ENCODE measurements at places on chromosomes 12 and 14.

GRCh38 chr12:110790301-110790700 lies 47.6 kb upstream of the PPP1CC start:
- no peak for DNase-seq

- DNase-seq = no peak
Measured at GRCh38 chr14:40629144-40629543, 977.5 kb upstream of the LRFN5 start.

DNA sequence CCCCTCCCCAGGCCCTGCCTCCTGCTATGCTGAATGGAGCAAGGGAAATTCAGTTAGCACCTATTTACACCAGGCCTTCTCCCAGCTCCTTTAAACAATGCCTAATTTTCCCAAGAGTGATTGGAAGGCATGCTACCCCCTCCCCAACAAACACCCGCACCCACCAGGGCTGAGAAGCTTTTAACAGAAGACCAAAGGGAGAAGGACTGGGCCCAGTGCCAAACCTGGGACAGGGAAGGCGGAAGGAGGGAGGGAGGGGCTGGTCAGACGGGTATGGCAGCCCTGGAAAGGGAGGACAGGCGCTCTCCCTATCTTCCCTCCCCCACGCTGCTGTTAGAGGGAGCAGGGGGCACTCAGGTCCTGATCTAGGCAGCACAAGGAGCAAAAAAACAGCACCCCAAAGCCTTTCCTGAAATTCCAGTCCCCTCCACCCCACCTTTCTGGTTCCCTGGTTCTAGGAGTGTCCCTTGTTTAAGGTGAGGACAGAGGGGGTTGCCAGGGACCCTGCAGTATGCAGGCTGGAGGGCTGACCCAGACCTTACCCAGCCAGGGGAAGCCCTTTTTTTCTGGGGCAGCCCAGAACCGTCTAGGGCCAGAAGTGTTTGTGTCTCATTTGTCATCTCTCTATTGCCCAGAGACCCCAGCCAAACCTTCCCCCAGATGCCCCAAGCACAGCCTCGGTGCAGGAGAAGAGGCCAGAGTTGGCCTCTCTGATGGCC lies 2.4 kb upstream of the KRT8 start:
- peak; percentile 24 for DNase-seq

- DNase-seq = peak; percentile 31
Measured at GRCh38 chr14:99378782-99379214, 101.9 kb downstream of the SETD3 start.

DNA sequence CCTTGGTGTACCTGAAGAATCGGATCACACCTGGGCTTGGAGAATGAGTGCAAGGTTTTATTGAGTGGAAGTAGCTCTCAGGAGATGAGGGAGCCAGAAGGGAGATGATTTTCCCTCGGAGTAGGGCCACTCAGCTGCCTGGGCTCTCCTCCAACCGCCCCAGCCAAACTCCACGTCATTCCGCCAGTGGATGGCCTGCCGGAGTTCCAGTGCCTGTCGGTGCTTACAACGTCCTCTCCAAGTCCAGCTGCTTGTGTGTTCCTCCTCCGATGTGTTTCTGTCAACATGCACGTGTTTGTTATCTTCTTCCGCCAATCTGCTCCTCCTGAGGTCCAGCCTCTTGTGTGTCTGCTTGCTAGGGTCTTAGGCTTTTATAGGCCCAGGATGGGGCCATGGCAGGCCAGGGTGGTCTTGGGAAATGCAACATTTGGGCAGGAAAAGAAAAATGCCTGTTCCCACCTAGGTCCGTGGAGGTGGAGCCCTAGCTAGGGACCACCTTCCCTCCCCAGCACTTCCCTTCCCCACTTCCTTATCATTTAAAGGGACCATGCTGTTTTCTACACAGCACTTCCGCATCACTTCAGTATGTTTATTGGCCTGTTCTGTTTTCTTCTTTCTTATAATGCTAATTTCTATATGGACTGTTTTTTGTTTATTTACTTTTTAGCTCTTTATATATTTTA lies 343.2 kb downstream of the PDZRN4 start:
- no peak for DNase-seq

- DNase-seq = no peak
Measured at GRCh38 chr12:18923721-18924120, 185.8 kb downstream of the CAPZA3 start.

DNA sequence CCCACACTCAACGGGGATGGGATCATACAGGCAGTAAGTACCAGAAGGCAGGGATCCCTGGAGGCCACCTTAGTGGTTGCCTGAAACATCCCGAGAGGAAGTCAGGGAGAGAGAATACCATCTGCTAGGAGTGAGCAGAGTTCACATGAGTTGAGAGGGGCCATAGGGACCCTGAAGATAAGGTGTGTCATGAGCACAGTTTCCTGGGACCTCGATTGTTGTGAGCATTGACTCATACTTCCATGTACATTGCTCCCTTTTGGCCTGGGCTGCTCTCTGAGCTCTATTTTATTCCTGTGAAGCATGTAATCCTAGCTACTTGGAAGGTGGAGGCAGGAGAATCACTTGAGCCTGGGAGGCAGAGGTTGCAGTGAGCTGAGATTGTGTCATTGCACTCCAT lies 120.5 kb downstream of the TBC1D30 start:
- DNase-seq = no peak

DNA sequence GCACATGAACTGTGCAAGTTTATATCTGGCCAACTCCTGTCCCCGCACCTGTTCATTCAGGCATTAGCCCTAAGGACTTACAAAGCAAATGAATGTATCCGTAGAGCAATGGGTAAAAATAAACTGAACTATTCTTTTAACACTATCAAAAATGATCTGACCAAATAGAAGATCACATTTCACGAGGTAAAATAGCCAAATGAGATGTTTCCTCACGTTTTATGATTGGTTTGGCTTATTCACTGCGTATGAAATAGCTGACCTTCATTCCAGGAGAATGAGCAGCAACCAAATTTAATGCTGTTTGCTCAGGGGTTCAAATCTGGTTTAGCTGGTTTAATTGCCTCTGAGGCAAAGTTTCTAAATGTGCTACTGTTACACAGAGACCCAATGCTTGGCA lies 216.0 kb upstream of the EEA1 start:
- DNase-seq = no peak

- no peak for DNase-seq
Measured at GRCh38 chr12:47754881-47755280, 3.8 kb downstream of the RAPGEF3 start.

DNA sequence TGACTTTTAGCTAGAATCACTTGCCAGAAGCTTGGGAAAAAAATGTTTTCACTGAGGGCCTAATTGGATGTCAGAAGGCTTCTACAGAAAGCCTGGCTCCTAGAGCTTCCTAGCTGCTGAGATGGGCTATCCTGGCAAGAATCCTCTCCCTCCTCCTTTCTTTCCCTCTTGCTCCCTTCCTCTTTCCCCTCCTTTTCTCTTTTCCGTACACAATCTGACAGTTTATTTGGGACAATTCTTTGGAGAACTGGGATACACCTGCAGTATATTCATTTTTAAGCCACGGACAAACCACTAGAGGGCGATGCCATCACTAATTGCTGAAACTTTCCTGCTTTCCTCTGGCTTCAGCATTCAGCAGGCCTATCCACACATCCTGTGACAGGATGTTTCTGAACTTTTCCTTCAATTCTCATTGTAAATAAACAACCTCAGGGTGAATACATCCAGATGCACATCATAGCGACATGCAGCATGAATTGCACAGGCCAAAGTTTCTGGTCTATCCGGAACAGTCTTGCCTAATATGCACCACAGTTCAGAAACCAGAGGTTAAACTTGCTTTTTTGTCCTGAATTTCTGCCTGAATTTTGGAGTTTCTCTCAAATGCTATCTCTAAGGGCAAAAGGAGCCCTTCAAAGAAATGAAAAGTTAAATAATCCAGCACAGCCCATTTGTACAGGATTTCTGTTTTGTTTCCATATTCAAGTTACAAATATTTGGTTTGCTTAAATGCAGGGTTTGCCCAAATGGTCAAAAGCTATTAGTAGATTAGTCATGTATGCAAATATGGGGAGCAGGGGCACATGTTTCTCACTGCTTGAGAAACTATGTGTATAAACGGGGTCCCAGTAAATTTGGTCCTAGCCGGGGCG lies 142.8 kb downstream of the PAWR start:
- DNase-seq = peak; percentile 70
